ENCODE measurements at places on chromosomes 4 and X.

- no peak for DNase-seq
Measured at GRCh38 chr4:81566161-81566591, 94.5 kb upstream of the RASGEF1B start.

DNA sequence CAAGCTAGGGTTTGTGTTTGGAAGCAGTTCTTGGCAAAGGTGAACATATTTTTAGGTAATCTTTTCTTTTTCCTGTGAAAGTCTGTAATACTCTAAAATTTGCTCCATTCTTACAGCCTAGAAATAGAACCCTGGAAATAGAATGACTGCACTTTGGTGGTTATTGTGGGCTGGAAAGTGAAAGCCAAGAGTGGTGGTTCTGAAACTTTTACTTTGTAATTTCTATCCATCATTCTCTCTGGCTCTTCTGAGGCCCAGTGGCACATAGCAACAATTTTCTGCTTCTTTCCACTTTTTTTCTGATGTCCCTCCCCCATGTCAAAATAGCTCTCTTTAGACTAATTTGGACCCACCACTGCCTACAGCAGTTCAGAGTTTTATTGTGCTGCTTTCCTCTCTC lies 300.4 kb upstream of the RPS6KA3 start:
- no peak for DNase-seq

DNA sequence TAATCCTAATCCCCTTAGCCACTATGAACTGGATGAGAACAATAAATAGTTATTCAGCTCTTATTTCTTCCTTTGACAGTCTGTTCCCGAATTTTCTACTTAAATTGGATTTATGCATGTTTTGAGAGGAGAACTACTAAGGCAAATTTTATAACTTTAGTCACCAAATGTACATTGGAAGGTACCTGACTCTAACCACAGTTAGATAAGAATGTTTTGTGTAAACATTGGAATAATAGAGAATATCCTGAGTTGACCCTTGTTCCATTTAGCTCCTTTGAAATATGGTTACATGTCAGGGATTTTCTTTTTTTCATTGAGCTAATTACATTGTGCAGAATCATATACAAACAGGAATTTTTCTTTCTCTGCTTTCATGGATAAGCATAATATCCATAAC lies 202.6 kb downstream of the TLL1 start:
- DNase-seq: no peak

- DNase-seq: no peak
Measured at GRCh38 chr4:111362941-111363361, 740.1 kb upstream of the PITX2 start.

- no peak for DNase-seq
Measured at GRCh38 chr4:85477534-85477933, 2.6 kb downstream of the ARHGAP24 start.

- peak; percentile 45 for DNase-seq
Measured at GRCh38 chrX:40651620-40652223, 4.4 kb upstream of the CXorf38 start.

Data from H7 (cell line).